ENCODE measurements at places on chromosomes 3 and 15. TPM values are rescaled to one million over a fixed set of nuclear protein-coding genes. Genes with fewer than 3 reads are reported as not detected.

DNA sequence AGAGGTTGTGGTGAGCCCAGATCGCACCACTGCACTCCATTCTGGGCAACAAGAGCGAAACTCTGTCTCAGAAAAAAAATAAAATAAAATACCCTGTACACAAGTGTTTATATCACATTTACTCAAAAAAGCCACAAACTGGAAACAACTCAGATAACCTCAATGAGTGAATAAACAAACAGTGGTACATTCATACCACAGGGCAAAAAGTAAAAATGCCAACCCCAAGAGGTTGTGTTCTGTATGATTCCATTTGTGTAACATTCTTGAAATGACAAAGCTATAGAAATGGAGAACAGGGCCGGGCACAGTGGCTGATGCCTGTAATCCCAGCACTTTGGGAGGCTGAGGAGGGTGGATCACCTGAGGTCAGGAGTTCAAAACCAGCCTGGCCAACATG lies 12.9 kb downstream of the EDC3 start:
- peaks cover 14% of the 10 kb centered on the region for H3K36me3 ChIP-seq
- H3K27me3 ChIP-seq = no peaks in the 10 kb centered on the region
- H3K27ac ChIP-seq = no peak overlapping the region
- DNase-seq = no peak
- H3K4me1 ChIP-seq = no peaks in the 10 kb centered on the region
- no peak overlapping the region for H3K4me3 ChIP-seq

DNA sequence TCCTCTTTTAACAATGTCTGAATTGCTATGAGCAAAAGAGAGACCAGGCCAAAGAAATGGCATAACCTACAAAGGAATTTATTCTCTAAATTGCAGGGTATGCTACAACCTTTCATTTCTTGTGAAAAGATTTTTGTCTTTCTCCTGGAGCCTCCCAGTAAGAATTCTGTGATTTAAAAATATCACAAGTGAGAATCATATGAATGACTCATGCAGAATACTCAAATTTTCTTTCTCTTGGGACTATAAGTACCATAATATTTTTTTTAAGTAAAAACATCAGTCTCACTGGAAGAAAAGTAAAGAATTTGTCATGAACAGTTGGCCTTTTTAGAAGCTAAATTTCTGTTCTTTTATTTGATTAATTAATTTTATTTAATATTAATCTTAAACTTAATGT lies 26.3 kb downstream of the SYNPR start:
- H3K27ac ChIP-seq = no peak overlapping the region
- no peaks in the 10 kb centered on the region for H3K4me1 ChIP-seq

DNA sequence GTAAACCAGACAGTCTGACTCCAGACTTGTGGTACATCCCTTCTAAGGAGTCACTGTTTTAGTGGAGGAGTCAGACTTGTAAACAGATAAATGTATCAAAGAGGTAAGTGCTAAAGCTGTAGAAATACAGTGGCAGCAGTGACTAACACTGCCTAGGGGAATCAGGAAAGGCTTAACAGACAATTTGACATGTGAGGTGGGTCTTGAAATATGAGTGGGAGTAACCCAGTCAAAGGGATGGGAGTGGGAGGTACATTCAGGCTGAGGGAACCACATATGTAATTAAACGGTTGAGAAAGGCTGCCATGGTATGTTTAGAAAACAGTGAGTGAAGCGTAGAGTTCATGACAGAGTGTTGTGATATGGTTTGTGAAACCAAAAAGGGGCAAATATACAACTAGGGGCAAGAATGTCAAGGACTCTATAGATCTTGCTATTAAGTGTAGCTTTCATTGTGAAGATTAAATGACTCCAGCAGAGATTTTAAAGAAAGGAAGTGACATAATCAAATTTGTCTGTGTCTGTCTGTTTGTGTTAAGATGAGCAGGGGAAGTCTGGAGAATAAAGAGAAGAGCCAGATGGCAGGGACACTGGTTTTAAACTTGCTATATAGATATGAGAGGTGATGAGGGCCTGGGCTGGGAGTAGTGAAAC lies 11.2 kb upstream of the ALCAM start:
- H3K27me3 ChIP-seq = peaks cover 34% of the 10 kb centered on the region
- H3K4me1 ChIP-seq = no peaks in the 10 kb centered on the region
- no peak overlapping the region for H3K27ac ChIP-seq
- no peak overlapping the region for H3K4me3 ChIP-seq

DNA sequence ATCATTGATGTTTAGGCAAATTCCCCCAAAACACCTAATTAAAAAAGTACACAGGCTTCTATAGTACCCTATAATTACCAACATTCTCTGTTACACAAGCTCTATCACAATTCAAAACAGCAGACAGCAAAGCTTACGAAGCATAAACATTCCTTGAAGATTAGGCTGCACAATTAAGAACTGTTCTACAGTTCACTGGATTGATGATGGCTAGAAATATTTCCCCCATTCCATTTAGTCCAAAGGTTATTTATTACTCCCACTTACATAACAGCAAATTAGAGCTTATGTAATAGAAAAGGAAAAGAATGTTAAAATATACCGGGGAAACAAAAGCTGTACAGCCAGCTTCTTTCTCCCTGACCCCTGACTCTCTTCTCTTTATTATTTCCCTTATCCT lies 49.3 kb downstream of the UACA start:
- peaks cover 3% of the 10 kb centered on the region for H3K27me3 ChIP-seq
- DNase-seq = no peak
- H3K36me3 ChIP-seq = no peaks in the 10 kb centered on the region
- H3K27ac ChIP-seq = no peak overlapping the region
- no peaks in the 10 kb centered on the region for H3K4me1 ChIP-seq

DNA sequence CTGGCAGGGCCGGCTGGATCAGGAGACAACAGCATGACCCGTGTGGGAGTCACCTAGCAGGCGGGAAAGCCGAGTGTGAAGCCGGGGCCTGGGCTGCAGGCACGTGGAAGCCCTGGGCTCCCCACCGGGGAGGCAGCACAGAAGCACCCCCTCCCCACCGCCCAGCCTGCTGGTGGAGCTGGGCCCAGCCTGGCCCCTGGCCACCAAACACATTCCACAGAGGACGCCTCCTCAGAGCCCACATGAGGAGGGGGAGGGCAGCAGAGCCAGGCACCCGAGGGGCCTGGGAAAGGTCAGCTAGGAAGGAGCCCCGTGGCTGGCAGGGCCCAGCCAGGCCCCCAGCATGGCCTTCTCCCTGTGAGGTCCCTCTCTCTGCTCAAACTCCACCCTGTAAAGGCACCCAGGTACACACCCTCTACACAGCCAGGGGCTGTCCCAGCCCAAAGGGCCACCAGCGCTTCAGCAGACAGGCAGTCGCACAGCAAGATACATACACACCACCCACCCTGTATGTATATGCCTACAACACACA lies 4.5 kb downstream of the PLXNB1 start:
- H3K27ac ChIP-seq = no peak overlapping the region
- DNase-seq = no peak
- no peaks in the 10 kb centered on the region for H3K36me3 ChIP-seq
- peaks cover 2% of the 10 kb centered on the region for H3K27me3 ChIP-seq
- H3K4me1 ChIP-seq = peaks cover 7% of the 10 kb centered on the region

DNA sequence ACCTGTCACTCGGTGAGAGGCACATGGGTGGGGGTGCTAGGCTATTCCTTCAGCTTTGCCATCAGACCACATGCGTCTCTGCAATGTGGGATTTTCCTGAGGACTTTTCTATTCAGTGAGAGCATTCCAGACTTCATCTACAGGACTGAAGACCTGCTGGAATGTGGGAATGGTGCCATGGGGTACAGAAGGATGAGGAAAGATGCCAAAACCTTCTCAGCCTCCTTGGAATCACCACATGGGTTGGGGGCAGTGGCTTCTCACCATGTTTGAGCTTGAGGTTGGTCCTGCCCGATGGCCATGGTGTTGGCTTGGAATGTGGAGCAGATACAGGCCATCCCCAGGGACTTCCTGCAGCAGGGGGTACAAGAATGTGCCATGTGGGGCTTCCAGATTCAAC lies 80.9 kb upstream of the KLF13 start:
- no peak overlapping the region for H3K4me3 ChIP-seq
- H3K27me3 ChIP-seq = no peaks in the 10 kb centered on the region
- no peaks in the 10 kb centered on the region for H3K36me3 ChIP-seq
- H3K4me1 ChIP-seq = peaks cover 14% of the 10 kb centered on the region
- H3K27ac ChIP-seq = no peak overlapping the region

- no peak overlapping the region for H3K27ac ChIP-seq
- H3K36me3 ChIP-seq = no peaks in the 10 kb centered on the region
- H3K4me1 ChIP-seq = no peaks in the 10 kb centered on the region
- DNase-seq = no peak
- H3K4me3 ChIP-seq = no peak overlapping the region
- H3K27me3 ChIP-seq = no peaks in the 10 kb centered on the region
These were observed 52.2 kb upstream of the PCSK6 start for GRCh38 chr15:101541501-101542292.

- DNase-seq = no peak
- no peaks in the 10 kb centered on the region for H3K27me3 ChIP-seq
- peaks cover 79% of the 10 kb centered on the region for H3K36me3 ChIP-seq
- no peak overlapping the region for H3K4me3 ChIP-seq
- no peak overlapping the region for H3K27ac ChIP-seq
These were observed 25.2 kb downstream of the TLE3 start for GRCh38 chr15:70072479-70072878.

DNA sequence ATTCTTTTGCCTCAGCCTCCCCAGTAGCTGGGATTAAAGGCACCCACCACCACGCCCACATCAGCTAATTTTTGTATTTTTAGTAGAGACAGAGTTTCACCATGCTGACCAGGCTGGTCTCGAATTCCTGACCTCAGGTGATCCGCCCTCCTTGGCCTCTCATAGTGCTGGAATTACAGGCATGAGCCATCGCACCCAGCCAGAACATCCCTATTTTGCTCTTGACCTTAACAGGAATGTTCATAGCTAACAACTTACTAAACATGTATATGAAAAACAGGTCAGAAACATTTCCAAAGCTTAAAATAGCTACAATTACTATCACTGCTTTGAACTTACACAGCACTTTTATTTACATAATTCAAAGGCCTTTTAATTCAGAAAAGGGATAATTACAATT lies 33.7 kb downstream of the UQCC5 start:
- H3K36me3 ChIP-seq = peaks cover 18% of the 10 kb centered on the region
- no peaks in the 10 kb centered on the region for H3K27me3 ChIP-seq
- H3K27ac ChIP-seq = no peak overlapping the region
- no peak overlapping the region for H3K4me3 ChIP-seq
- no peaks in the 10 kb centered on the region for H3K4me1 ChIP-seq

DNA sequence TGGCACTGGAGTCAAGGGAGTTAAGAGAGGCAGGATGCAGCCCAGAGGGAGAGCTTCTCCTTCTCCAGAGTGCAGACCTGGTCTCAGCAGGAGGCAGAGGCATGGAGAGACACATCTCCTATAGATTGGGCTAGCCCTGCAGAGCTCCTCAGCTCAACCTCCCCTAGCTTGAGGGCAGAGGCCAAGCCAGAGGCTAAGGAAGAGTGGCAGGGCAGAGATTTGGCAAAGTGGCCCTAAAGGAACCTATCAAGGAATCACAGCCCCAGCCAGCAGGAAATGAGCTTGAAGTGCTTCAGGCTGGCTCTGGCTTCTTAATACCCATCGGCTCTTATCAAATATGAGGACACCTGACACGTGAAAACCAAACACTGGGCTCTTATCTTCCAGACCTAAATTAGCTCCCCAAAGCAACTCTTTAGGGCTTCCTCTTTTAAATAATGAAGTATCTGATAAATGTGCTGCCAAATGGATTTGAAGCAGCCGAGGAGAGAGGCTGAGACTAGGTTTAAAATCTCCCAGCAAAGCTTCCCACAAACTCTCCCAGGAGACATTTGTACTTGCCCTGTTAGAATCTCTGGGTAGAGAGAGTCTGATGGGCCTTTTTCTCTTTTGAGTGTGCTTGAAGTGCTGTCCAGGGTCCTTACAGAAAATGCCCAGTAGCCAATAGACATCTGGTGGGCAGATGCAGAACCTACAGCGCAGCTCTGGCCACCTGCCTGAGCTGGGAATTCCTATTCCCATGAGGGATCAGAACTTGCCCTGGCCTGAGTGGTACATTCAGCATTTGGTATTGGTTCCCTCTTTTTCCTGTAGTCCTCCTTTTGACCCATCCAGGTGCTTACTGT lies 271.4 kb downstream of the CLSTN2 start:
- H3K27ac ChIP-seq = no peak overlapping the region
- H3K4me3 ChIP-seq = no peak overlapping the region
- H3K4me1 ChIP-seq = no peaks in the 10 kb centered on the region
- no peaks in the 10 kb centered on the region for H3K36me3 ChIP-seq

DNA sequence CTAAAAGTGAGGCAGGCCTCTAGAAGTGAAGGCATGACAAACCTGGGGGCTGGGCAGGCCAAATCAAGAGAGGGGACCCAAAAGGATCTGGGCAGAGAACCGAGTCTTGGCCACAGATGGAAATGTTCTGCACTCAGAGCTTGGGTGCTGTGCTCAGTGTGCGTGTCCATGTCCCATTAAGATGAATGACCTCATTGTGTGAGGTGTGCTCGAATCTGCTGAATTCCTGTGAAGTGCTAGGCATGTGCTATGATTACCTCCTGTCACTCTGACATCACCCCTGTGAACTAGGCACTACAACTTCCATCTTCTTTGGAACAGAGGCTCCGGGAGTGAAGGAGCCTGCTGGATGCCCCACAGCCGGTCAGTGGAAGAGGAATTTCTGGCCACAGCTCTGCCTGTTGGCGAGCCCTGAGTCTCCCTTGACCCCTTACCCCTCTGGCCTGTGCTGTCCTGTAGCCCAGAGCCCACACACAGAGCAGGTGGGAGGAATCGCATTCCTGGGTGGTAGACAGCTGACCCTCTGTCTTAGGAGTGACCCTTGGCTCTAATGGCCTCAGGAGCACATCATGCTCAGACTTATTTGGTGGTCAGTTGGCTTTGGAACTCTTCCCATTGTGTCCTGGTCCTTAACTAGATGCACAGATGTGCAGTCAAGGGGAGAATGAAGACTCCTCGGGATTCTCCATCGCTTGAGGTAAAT lies 67.6 kb upstream of the CTDSPL start:
- no peak for DNase-seq
- no peak overlapping the region for H3K4me3 ChIP-seq
- no peaks in the 10 kb centered on the region for H3K4me1 ChIP-seq
- H3K27ac ChIP-seq = no peak overlapping the region
- H3K27me3 ChIP-seq = no peaks in the 10 kb centered on the region

- H3K4me1 ChIP-seq = peaks cover 34% of the 10 kb centered on the region
- H3K4me3 ChIP-seq = no peak overlapping the region
- no peak for DNase-seq
- no peaks in the 10 kb centered on the region for H3K36me3 ChIP-seq
- H3K27ac ChIP-seq = no peak overlapping the region
These were observed 108.5 kb downstream of the PLCL2 start for GRCh38 chr3:16993227-16993626.

GRCh38 chr15:88688394-88688933 lies 49.6 kb downstream of the ISG20 start:
- H3K4me3 ChIP-seq = no peak overlapping the region
- H3K27ac ChIP-seq = no peak overlapping the region
- H3K36me3 ChIP-seq = no peaks in the 10 kb centered on the region
- no peaks in the 10 kb centered on the region for H3K4me1 ChIP-seq
- DNase-seq = no peak

- no peaks in the 10 kb centered on the region for H3K36me3 ChIP-seq
- H3K4me1 ChIP-seq = peaks cover under 1% of the 10 kb centered on the region
- H3K4me3 ChIP-seq = no peak overlapping the region
These were observed 6.2 kb downstream of the SEMA5B start for GRCh38 chr3:123021388-123021787.

GRCh38 chr3:156456771-156457224 lies 98.1 kb downstream of the SSR3 start:
- H3K4me3 ChIP-seq = no peak overlapping the region
- H3K27me3 ChIP-seq = peaks cover 5% of the 10 kb centered on the region
- H3K36me3 ChIP-seq = no peaks in the 10 kb centered on the region
- H3K27ac ChIP-seq = no peak overlapping the region
- H3K4me1 ChIP-seq = no peaks in the 10 kb centered on the region

GOLGA8M gene
- total RNA-seq = 1.1 TPM

DMXL2 gene
- 1.4 TPM for total RNA-seq

TOPAZ1 gene
- not detected for total RNA-seq

ADAM10 gene
- 156 TPM for total RNA-seq
